Stimulated activated CD4-positive, alpha-beta T cell treated with anti-CD3 and anti-CD28 coated beads, TNF-alpha, amount 100 ng/mL, for 24 hours (primary cell): ENCODE measurements at places on chromosomes 13 and 19.
A peak's percentile ranks its signal among the peaks of the same experiment; 100 is the strongest.

- no peak for DNase-seq
Observed at GRCh38 chr13:22800526-22801401, 380.0 kb upstream of the SGCG start.

- DNase-seq: no peak
Observed at GRCh38 chr19:12478234-12478941, 6.2 kb downstream of the ZNF709 start.

GRCh38 chr19:49680421-49681351, 3.6 kb downstream of the PRMT1 start:
- peak; percentile 91 for DNase-seq

GRCh38 chr13:109026266-109026665, 396.9 kb downstream of the MYO16 start:
- no peak for DNase-seq

DNA sequence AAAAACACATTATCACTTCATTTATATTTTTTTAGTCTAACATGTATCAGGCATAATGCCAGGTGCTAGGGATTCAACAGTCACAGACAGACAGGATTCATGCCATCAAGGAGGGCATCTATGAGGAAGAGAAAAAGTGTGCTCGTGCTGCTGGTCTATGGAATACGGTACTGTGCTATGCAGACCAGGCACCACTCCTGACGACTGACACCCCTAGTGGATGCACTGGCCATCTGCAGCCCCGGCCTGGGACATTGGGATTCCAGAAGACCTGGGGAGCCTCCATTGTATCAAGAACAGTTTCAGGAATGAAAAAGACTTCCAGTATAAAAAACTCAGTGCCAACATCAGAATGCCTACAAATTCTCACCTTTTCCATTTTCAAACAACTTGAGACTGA, 94.0 kb downstream of the KLF12 start:
- no peak for DNase-seq

DNA sequence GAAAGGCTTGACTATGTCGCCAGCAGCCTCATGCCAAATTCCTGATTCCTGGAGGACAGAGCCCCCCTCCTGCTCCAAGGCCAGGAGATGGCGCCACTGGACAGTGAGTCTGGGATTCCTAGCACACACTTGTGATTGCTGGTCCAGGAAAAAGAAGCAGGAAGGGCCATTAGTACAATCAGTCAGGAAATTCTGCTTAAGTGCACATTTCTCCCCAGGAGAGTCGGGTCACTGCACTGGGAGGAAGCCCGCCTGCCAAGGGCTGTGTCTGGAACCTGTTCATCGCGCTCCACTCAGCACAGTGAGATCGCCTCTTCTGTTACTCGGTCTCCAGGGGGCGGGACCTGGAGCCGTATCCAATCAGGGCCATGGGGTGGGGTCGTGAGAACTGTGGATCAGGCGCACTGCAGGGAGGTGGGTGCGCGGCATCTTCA, 65.1 kb downstream of the ZNF823 start:
- DNase-seq: no peak

DNA sequence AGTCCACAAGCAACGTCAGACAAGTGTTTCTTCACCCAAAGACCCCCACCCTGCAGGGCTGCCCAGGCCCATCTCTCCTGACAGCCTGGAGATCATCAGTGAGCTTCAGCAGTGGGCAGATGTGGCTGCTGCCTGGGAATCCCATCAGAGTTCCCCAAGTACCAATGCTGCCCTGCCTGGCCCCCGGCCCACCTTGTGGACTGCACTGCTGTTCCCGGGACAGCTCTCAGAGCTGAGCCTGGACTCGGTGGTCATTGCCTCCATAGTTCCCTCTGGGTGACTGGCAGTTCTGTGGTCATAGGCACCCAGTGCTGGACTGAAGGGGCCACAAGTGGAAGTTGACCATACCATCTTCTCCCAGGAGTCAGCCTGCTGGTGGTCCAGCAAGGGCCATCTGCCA, 24.5 kb upstream of the ZNF492 start:
- DNase-seq: no peak

- DNase-seq: no peak
Observed at GRCh38 chr19:14517446-14517839, 754 bp downstream of the DNAJB1 start.

DNA sequence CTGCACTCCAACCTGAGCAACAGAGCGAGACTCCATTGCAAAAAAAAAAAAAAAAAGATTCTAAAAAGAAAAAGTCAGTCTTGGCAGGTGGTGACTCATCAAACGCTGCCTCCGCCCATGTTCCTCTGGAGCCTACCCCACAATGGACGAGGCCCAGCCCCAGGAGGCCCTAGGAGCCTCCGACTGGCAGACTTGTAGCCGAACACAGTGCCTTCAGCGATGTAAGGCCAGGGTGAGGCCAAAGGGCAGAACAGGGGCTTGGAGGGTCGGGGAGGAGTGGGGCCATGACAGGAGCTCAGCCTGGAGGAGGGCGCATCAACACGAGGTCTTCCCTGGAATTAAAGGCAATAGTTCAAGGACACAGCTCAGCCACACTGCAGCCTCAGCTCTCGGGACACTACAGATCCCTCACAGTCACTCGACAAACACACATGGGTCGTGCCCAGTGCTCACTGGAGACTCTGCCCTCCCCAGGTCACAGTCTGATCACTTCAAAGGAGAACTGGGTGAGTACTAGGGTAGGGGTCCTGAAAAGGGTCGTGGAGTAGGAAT, 5.1 kb downstream of the USE1 start:
- DNase-seq: no peak

GRCh38 chr13:59318320-59318930, 845.3 kb downstream of the DIAPH3 start:
- DNase-seq: peak; percentile 24
